ENCODE measurements at places on chromosomes 1 and 21. TPM values are rescaled to one million over a fixed set of nuclear protein-coding genes. Genes with fewer than 3 reads are reported as not detected.

Gene MROH7
- 11.6 TPM for total RNA-seq

Gene MMEL1
- total RNA-seq, result not detected

Gene HSD3B2
- total RNA-seq, result not detected

Gene TPTE
- not detected for total RNA-seq

Gene SPRR2A
- 2.5 TPM for total RNA-seq

Gene GPR37L1
- total RNA-seq, result not detected

Gene SEMA4A
- 1.7 TPM for total RNA-seq

Gene IL20
- not detected for total RNA-seq

Gene RGS4
- total RNA-seq, result 24.2 TPM

Gene RYR2
- total RNA-seq, result 30.4 TPM

Gene MAST2
- 77.7 TPM for total RNA-seq

Gene OLFML2B
- total RNA-seq, result 1.2 TPM

Gene PRKAA2
- 70.8 TPM for total RNA-seq

Gene LBR
- 87.3 TPM for total RNA-seq

Gene DPT
- 151 TPM for total RNA-seq

Gene NDUFS2
- 131 TPM for total RNA-seq

Gene ACTN2
- total RNA-seq, result 16.2 TPM

Gene AMIGO1
- 23.7 TPM for total RNA-seq

Gene GRIK1
- total RNA-seq, result 0.33 TPM

Gene GUCA2B
- total RNA-seq, result not detected

Gene DUSP23
- 46.2 TPM for total RNA-seq

Gene GJA4
- 29.4 TPM for total RNA-seq

Gene C1orf159
- total RNA-seq, result 7.8 TPM

Gene CFHR5
- total RNA-seq, result not detected

Gene PYHIN1
- 1.2 TPM for total RNA-seq

Gene ADORA3
- total RNA-seq, result 5.2 TPM

Gene C1orf94
- total RNA-seq, result not detected

Gene GNAT2
- total RNA-seq, result 0.33 TPM

Gene POLR3GL
- 29.0 TPM for total RNA-seq

Gene GCSAML
- 0.83 TPM for total RNA-seq

Gene CFHR1
- total RNA-seq, result not detected

Gene AMY1B
- not detected for total RNA-seq

Gene S100B
- 16.0 TPM for total RNA-seq

Gene CKS1B
- 21.0 TPM for total RNA-seq

Gene JAM2
- 52.4 TPM for total RNA-seq

Gene TCEA3
- 23.3 TPM for total RNA-seq

Gene SYTL1
- total RNA-seq, result 3.7 TPM

Gene E2F2
- 0.26 TPM for total RNA-seq

Gene BARHL2
- not detected for total RNA-seq

Gene PRRX1
- 29.8 TPM for total RNA-seq

Gene TRIM67
- 0.42 TPM for total RNA-seq

Gene C1orf185
- not detected for total RNA-seq

Gene TNFSF18
- total RNA-seq, result not detected

Gene COL24A1
- total RNA-seq, result 5.3 TPM

Gene DDAH1
- total RNA-seq, result 75.3 TPM

Gene CD244
- total RNA-seq, result not detected

Gene TNFRSF18
- total RNA-seq, result 0.66 TPM

Gene HSD3B1
- not detected for total RNA-seq

Gene FALEC
- total RNA-seq, result not detected

Gene DDI2
- 17.2 TPM for total RNA-seq

Gene SLFNL1
- total RNA-seq, result 0.17 TPM

Gene IVL
- total RNA-seq, result not detected

Gene TMCC2
- total RNA-seq, result 5.8 TPM

Gene MYOM3
- 0.26 TPM for total RNA-seq

Data from esophagus muscularis mucosa (tissue), 4 donors.